ENCODE measurements at places on chromosomes 4 and X.

GRCh38 chrX:123629502-123629901 lies 103.3 kb downstream of the THOC2 start:
- DNase-seq, result no peak

DNA sequence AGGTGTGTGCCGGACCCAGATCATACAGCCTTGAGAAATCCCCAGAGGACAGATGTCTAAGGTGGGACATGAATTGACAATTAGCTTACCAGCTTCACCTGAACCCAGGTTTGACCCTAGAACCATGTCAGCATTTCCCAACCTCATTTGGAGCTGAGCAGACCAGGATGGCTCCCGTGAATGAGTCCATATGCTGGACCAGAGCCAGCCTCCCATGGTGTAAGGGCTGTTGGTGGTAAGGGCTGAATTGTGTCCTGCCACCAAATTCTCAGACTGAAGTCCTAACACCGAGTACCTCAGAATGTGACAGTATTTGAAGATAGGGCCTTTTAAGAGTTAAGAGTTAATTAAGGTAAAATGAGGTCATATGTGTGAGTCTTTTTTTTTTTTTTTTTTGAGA lies 88.3 kb downstream of the SLC34A2 start:
- DNase-seq, result no peak

DNA sequence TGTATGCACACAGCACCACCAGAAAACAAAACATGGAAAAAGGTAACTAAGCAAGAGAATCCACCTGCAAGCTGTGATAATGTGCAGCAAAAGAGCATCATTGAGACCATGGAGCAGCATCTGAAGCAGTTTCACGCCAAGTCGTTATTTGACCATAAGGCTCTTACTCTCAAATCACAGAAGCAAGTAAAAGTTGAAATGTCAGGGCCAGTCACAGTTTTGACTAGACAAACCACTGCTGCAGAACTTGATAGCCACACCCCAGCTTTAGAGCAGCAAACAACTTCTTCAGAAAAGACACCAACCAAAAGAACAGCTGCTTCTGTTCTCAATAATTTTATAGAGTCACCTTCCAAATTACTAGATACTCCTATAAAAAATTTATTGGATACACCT lies 90.2 kb downstream of the TET2 start:
- DNase-seq, result no peak

DNA sequence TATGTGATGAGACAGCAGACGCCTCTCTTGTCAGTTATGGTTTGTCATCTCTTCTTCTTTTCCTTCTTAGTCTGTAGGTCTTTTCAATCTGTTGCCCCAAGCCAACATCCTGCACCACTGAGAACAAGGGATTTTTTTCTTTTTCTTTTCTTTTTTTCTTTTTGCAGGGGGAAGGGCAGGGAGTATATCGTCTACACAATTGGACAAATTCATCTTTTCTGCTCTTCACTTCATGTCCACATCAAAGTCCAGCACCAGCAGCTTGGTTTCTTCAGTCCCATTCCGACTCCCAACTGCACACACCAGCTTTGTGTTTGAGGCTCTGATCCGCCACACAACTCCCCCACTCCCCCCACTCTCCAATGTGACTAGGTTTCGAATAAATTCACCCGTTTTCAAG lies 213.2 kb downstream of the FBXW7 start:
- no peak for DNase-seq

DNA sequence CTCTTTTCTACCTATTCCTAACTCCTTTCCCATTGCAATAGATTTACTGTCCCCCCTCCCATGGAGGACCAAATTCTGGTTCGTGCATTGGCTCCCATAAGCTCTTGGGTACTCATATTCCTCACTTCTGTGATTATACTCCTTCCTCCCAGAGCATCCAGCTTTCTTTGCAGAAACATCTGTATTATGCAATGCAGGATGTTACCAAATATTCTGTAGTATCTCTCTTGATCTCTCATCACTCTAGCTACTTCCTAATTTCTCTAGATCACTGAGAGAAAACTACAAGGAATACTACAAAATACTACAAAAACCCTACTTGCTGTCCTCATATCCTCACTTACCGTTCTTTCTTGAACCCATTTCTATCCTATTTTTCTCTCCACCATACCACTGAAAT lies 395.9 kb upstream of the HS3ST1 start:
- DNase-seq, result no peak

DNA sequence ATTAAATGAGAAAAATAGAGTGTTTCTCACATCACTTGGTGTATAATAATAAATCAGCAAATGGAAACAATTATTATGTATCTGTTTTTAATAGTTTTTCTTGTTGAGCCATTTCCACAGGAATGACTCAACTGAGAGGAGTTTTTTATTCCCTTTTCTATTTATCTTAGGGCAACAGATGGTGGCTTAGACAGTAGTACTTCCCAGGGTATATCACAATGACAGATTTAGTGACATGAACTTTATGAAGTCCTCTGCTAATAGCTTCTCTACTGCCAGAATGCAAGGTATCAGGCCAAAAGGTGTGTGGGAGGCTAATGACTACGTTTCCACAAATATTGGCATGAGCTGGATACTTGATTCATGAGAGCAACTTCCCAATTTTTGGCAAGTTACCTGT lies 126.7 kb downstream of the HTR2C start:
- no peak for DNase-seq

DNA sequence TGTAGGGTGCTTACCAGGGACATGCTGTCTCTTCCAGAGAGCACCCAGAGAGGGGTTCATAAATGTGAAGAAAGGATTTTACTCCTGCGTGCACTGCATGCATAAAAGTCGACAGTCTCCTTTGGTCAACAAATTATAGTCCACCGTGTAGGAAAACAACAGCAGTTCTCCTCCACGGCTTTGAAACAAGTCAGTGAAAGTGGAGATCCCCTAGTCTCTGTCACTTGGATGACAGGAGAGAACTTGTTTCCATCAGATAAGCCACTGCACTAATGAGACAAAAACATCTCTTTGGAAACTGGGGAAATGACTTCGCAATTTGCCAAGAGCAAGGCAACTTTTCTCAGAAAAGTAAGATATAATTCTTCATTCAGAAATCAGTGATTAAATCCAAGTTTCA lies 9.7 kb downstream of the UNC5C start:
- no peak for DNase-seq

All from GM20000 (cell line).